ENCODE measurements at places on chromosomes 4 and X. TPM values are rescaled to one million over a fixed set of nuclear protein-coding genes. Genes with fewer than 3 reads are reported as not detected.

TCEAL7 gene
- 2.6 TPM for polyA plus RNA-seq

GABRG1 gene
- under 0.01 TPM for polyA plus RNA-seq

VCX3B gene
- polyA plus RNA-seq, result not detected

PAPSS1 gene
- polyA plus RNA-seq, result 25.6 TPM

SERPINA7 gene
- 0.04 TPM for polyA plus RNA-seq

LRIT3 gene
- 0.38 TPM for polyA plus RNA-seq

NLGN3 gene
- polyA plus RNA-seq, result 0.11 TPM

SPP1 gene
- 78.8 TPM for polyA plus RNA-seq

SULT1B1 gene
- polyA plus RNA-seq, result 0.05 TPM

MAPK10 gene
- polyA plus RNA-seq, result 20.7 TPM

ARHGAP36 gene
- polyA plus RNA-seq, result not detected

ELOVL6 gene
- 2.5 TPM for polyA plus RNA-seq

CLGN gene
- polyA plus RNA-seq, result 1.1 TPM

MOSPD2 gene
- polyA plus RNA-seq, result 1.9 TPM

DAPP1 gene
- 0.19 TPM for polyA plus RNA-seq

SPIN4 gene
- polyA plus RNA-seq, result 0.72 TPM

GAGE12J gene
- polyA plus RNA-seq, result not detected

EFHC2 gene
- polyA plus RNA-seq, result 0.68 TPM

ESX1 gene
- polyA plus RNA-seq, result not detected

CDS1 gene
- polyA plus RNA-seq, result 4.6 TPM

TMEM156 gene
- polyA plus RNA-seq, result 0.49 TPM

CLDN22 gene
- not detected for polyA plus RNA-seq

CPE gene
- polyA plus RNA-seq, result 125 TPM

CXorf65 gene
- not detected for polyA plus RNA-seq

LINC00632 gene
- polyA plus RNA-seq, result 3.7 TPM

SLC26A1 gene
- polyA plus RNA-seq, result 0.45 TPM

ATP2B3 gene
- polyA plus RNA-seq, result 0.12 TPM

SPRY1 gene
- 13.9 TPM for polyA plus RNA-seq

SPANXD gene
- polyA plus RNA-seq, result not detected

H2AZ1 gene
- polyA plus RNA-seq, result 33.8 TPM

KLB gene
- 1.1 TPM for polyA plus RNA-seq

MAGEA4 gene
- polyA plus RNA-seq, result not detected

PRPS1 gene
- 5.9 TPM for polyA plus RNA-seq

CT45A1 gene
- polyA plus RNA-seq, result not detected

SSX3 gene
- not detected for polyA plus RNA-seq

AFF2 gene
- polyA plus RNA-seq, result 0.16 TPM

CT45A3 gene
- polyA plus RNA-seq, result not detected

GLRB gene
- 4.1 TPM for polyA plus RNA-seq

SYTL4 gene
- polyA plus RNA-seq, result 4.0 TPM

F8 gene
- polyA plus RNA-seq, result 2.5 TPM

PGAM4 gene
- not detected for polyA plus RNA-seq

SCML1 gene
- polyA plus RNA-seq, result 15.5 TPM

KLHL13 gene
- 1.1 TPM for polyA plus RNA-seq

SLC10A6 gene
- 0.19 TPM for polyA plus RNA-seq

FAM133A gene
- polyA plus RNA-seq, result 0.42 TPM

DYNLT3 gene
- polyA plus RNA-seq, result 18.8 TPM

FRAS1 gene
- 6.5 TPM for polyA plus RNA-seq

UVSSA gene
- polyA plus RNA-seq, result 30.9 TPM

PARM1 gene
- 29.7 TPM for polyA plus RNA-seq
